ENCODE measurements at places on chromosomes 11 and 22.

GRCh38 chr22:42962295-42963230 lies 52.4 kb downstream of the PACSIN2 start:
- DNase-seq = no peak

DNA sequence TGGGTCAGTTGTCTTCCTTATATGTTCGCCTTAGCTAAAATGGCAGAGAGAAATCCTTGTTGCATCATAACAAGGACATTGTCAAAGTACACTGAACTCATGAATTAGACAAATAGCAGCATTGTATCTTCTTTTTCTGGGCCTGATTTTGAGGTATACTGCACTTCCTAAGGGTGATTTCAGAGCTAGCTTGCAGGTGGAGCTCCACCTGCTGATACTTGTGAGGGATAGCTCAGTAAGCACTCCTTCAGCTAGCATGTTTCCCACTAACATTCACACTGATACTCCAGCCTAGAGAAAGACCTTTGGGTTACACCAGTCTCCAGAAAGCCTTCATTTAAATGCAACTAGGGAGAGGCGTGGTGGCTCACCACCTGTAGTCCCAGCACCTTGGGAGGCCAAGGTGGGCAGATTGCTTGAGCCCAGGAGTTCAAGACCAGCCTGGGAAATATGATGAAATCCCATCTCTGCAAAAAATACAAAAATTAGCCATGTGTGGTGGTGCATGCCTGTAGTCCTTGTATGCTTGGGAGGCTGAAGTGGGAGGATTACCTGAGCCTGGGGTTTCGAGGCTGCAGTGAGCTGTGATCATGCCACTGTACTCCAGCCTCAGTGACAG lies 29.8 kb downstream of the JAM3 start:
- no peak for DNase-seq

GRCh38 chr11:78833237-78833636 lies 258.6 kb upstream of the NARS2 start:
- DNase-seq = no peak

- no peak for DNase-seq
Measured at GRCh38 chr11:98027652-98028051, 993.1 kb upstream of the CNTN5 start.

DNA sequence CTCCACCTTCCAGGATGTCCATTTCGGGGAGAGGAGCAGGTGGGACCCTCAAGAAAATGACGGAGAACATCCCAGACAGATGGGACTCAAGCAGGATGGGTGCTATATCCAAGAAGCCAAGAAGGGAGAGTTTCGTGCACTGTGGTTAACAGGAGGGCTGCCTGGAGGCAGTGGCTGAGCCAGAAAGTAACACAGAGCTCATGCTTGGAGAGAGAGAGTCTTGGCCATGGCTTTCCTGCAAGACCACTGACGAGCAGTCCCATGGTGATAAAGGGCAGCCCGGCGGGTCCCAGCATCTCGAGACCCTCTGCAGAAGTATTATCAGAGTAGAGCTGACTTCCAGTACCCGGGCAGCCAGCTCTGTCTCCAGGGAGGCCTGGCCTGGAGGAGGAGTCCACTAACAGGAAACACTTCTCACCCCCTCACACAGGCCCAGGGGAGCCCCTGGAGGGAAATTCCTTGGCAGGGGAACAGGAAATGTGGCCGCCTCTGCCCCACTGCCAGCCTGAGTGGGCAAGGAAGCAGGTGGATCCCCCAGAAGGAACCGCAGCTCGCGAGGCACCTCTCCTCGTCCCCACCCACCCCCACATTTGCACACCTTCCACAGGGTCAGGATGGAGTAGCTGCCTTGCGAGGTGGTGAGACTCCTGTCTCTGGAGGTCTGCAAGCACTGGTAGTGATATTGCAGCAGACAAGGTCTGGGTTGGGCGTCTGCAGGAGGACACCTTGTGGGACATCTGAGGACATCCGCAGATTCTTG lies 32.2 kb downstream of the CYTH4 start:
- DNase-seq = no peak

GRCh38 chr22:43838161-43838560 lies 24.2 kb downstream of the SULT4A1 start:
- DNase-seq = no peak

DNA sequence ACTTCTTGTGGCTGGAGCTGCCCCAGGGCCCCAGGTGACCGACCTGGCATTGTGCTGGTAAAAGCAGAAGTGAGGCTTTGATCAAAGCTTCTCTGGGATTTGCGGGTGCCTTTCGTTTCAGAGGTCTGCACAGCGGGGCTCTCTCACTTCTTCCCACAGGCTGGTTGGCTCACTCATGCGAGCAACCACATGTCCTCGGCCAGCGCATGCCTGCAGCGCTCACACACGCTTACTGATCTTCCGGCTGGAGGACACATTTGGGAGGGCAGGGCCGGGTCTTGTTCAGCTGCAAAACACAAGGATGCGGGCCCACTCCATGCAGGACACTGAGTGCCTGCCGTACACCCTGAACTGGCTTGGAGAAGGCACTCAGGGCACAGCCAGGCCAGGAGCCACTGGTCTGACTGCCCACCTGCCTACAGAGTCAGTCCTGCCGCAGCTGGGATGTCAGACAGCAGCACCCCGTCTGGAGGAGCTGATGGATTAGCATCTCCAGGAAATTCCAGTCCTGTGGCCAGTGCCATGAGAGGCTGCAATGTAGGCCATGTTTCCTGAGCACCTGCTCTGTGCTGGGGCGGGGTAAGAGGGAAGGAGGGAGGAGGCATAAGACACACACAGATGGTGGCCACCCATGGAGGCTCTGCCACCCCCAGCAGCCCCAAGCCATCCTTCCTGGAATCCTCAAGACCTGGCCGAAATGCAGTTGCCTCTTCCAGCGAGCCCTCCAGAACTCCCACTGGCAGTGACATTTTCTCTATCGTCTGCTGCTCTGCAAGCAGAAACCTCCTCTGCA lies 1383.2 kb downstream of the BRD1 start:
- DNase-seq = no peak

DNA sequence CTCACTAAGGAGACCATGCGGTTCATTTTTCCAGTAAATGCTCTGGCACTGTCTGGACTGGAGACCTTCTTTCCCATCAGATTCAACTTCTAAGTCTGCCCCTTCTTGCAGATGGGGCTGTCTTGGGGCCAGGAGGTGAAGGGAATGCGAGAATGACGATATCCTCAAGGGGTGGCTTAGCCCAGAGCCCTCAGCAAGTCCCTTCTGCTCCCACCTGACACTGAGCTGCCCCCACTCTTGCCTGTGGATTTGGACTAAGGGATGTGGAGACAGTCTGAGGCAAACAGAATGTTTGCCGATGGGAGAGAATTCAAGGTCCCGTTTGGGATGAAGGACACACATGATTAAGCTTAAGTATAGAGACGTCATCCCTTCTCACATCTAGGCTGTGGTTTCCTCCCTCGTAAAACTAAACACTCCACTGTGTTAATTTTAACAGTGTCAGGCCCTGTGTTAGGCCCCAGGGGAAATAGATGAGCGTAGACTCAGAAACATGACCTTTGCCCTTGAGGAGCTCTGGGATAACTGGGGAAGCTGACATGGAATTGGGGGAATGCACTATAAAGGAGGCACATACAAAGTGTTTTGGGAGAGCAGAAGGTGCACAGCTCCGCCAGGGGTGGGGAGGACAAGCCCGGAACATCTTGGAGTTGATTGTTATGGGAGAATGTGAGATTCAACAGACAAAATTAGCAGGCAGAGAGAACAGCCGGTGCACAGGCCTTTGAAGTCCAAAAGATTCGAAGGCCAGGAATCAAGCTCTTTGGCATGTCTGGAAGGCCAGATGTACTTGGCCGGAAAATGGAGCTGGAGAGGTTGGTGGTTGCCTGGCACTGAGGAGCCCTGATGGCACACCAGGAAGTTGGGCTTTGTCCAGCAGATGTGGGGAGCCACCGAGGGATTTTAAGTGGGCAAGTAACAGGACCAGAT lies 71.6 kb downstream of the ST3GAL4 start:
- DNase-seq = no peak

- DNase-seq = no peak
Measured at GRCh38 chr22:29145321-29146072, 60.2 kb upstream of the EMID1 start.

DNA sequence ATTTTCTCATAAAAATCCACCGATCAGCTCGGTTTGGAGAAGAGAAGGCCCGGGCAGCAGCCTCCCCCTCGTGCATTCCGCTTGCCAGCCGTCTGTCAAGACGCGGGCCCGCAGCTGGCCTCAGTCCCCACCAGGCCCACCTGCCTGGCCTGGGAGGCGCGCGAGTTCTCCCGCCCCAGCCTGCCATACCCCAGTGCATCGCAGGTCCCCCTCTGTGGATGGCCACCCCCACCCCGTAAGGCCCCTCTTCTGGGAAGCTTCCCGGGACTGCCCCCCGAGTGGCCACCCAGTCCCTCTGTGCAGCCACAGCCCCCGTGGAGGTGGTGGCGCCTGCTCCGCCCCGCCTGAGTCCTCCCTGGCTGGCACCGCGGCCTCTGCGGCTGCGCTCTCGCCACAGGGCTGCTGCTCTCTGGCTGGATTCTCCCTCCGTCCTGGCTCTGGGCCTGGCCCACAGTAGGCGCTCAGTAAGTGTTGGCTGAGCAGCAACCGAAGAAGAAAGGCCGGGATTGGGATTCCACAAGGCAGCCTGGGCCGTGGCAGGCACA lies 74.0 kb upstream of the TCF20 start:
- DNase-seq = no peak

DNA sequence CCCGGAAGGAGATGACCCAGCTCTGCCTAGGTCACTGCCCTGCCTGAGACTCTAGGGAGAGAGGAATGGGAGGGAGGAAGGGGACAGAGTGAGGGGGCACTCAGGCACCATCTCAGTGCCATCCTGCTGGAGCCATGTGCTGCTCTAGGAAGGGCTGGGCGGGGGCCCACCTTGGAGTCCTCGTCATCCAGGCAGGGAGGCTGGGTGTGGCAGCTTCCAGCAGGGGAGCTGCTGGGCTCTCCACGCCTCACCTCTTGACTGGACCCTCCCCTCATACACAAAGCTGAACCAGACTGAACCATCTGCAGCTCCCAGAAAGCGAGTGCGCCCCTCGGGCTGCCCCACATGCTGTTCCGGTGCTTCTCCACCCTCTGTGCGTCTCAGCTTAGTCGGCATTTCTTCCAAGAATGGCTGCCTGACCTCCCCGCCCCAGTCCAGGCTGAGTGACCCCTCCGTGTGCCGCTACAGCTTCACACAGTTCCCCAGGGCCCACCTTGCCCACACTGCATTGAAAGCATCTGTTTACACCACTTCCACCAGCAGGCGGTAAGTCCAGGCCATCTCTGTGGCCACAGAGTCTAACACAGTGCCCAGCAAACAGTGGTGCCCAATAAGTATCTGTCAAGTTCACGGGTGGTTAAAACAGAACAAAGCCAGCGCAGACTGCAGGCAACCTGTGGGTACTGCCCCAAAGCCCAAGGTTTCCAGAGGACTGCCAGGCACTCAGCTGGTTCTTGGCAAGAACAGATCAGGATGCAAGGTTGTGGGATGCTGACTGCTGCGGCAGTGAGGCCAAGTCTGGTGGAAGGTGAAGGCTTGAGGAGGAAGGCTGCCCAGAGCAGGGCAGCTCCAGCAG lies 9.4 kb upstream of the TRIM29 start:
- DNase-seq = no peak

- DNase-seq = no peak
Measured at GRCh38 chr11:41872426-41872825, 413.0 kb upstream of the LRRC4C start.

- no peak for DNase-seq
Measured at GRCh38 chr11:89452780-89453179, 38.4 kb downstream of the NOX4 start.
